Effector CD4-positive, alpha-beta T cell (primary cell): ENCODE measurements at places on chromosomes 12 and 14.

DNA sequence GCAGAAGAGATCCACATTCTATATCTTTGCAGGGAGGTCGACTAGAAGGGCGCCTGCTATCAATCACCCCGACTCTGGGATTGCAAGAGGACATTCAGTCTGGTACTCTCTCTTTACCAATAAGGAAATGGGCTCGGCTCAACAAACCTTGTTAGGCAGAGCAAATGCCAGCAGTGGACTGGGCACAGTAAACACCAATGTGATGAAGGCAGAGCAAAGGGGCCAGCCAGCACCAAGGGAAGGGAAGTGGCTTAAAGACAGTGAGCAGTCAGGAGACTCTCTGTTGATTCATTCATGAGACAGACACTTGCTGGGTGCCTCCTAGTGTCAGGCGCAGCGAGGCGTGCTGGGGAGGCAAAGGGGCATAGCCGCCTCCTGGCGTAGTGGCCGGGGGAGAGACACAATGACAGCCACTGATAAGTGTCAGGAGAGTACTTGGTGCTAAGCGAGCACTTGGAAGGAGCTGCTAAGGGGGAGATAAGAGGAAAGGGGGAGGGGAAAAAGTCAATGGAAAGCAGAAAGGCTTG lies 34.1 kb downstream of the TMCC3 start:
- no peak for DNase-seq

DNA sequence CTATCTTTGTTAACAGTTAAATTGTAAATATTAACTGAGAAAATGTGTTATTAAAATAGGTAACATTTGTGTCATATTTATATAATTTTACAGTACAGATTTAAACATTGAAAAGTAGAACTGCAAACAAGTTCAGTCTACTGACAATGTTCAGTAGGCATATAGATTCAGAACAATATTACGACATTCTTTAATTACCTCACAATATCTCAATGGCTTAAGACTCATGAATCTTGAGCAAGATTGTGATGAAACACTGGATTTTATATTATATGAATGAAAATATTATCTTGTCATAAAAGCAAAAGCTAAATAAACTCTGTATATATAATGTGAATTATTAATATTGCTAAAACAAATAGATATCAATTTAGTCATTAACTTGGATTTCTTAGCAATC lies 194.9 kb downstream of the ADAMTS20 start:
- DNase-seq, result no peak

- no peak for DNase-seq
Observed at GRCh38 chr14:52538623-52539022, 13.7 kb downstream of the TXNDC16 start.

- DNase-seq, result no peak
Observed at GRCh38 chr12:111034886-111035577, 114.7 kb upstream of the MYL2 start.
